ENCODE measurements at places on chromosomes 12 and 14. TPM values are rescaled to one million over a fixed set of nuclear protein-coding genes. Genes with fewer than 3 reads are reported as not detected.

ARHGEF25 gene
- 29.5 TPM for total RNA-seq

- DNase-seq = no peak
These were observed 4.4 kb upstream of the CFL2 start for GRCh38 chr14:34718750-34719304.

DNA sequence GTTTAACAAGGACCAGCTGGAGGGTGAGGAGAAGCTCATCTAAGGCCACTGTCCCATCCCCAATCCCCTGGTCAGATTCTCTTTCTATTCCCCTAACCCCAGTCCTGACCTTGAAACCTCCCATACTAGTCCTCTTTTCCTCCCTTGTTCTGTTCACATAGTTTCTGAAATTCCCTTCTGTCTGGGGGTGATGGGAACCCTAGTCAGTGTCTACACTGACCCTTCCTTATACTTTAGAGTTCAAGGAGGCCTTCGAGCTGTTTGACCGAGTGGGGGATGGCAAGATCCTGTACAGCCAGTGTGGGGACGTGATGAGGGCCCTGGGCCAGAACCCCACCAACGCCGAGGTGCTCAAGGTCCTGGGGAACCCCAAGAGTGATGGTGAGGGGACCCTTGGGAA lies 2.4 kb downstream of the MYL6B start:
- no peak for DNase-seq

GRCh38 chr14:104547310-104547997 lies 32.1 kb upstream of the C14orf180 start:
- peak; percentile 88 for DNase-seq

GRCh38 chr12:131381716-131382430 lies 329.0 kb upstream of the SFSWAP start:
- DNase-seq = peak; percentile 58
